Putamen (tissue), 1 donor: ENCODE measurements at places on chromosomes 7 and 10.

- no peak for DNase-seq
Observed at GRCh38 chr7:17506095-17506494, 207.6 kb downstream of the AHR start.

GRCh38 chr10:86372784-86373239, 6.2 kb upstream of the GRID1 start:
- DNase-seq = no peak

DNA sequence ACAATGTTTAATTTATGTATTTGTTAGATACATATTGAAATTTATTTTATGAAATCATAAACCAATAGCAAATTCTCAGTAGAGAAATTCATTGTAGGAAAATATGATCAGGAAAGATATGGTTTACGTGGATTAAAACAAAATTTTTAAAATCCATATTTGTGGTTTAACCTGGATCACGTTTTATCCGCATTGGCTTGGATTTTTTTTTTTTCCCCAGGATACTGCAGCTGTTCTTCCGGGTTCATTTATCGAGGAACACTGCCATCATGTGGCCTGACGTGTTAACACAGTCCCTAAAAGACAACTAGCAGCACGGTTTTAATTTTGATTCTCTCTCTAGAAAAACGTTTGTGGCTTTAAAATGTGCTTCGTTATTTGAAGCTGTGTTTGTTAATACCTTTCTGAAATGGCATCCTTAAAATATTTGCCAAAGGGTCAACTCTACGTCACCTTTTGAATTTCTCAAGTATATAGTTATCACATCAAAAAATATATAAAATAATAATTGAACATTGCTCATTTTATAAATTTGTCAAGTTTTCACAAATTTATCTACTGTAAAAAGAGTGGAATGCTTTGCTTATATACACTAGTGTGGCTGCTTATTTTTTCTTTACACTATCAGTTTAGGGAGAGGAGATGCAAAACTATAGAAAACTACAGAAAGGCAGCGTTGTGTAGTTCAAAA, 8.7 kb upstream of the ASB4 start:
- peak; percentile 78 for DNase-seq

DNA sequence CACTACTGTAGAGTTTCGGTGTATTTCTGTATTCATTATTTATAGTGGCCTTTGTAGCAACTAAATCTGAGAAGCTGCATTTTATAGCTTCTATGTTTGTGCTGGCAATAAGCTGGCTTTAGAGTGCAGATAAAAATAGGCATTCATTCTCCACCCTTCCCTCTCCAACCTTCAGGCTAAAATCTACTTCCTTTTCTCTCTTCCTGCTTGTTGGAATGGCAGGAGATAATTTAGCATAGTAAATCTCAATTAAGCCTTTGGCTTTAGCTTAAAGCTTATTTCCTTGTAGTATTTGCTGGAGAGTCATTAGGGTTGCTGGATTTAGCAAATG, 58.5 kb downstream of the CPVL start:
- DNase-seq = no peak

- DNase-seq = peak; percentile 34
Observed at GRCh38 chr10:110919971-110920881, 822 bp downstream of the SHOC2 start.

- DNase-seq = no peak
Observed at GRCh38 chr10:108204528-108205305, 1040.2 kb upstream of the SORCS1 start.

GRCh38 chr7:111357691-111358090, 204.6 kb downstream of the IMMP2L start:
- no peak for DNase-seq

DNA sequence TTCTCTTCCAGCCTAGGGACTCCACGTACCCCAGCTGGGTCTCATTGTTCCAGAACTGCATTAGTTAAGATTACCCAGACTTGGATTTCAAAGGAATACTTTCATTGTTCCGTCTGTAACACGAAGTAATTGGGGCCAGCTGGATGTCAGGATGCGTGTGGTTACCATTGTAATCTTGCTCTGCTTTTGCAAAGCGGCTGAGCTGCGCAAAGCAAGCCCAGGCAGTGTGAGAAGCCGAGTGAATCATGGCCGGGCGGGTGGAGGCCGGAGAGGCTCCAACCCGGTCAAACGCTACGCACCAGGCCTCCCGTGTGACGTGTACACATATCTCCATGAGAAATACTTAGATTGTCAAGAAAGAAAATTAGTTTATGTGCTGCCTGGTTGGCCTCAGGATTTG, 21.0 kb downstream of the LRRC17 start:
- DNase-seq = no peak

GRCh38 chr10:32882076-32882475, 76.0 kb downstream of the ITGB1 start:
- no peak for DNase-seq

GRCh38 chr10:123994417-123995081, 98.8 kb downstream of the CHST15 start:
- peak; percentile 60 for DNase-seq

DNA sequence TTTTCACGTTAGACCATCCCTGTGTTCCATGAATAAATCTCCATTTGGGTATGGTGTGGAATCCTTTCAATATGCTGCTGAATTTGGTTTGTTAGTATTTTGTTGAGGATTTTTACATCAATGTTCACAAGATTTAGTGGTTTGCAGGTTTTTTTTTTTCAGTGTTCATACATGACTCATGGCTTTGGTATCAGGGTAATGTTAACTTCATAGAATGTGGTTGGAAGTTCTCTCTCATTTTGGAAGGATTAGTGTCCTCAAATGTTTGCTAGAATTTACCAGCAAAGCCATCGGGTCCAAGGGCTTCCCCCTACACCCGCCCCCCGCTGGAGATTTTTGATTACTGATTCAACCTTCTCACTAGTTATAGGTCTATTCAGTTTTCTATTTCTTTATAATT, 398.0 kb downstream of the NXPH1 start:
- DNase-seq = no peak

DNA sequence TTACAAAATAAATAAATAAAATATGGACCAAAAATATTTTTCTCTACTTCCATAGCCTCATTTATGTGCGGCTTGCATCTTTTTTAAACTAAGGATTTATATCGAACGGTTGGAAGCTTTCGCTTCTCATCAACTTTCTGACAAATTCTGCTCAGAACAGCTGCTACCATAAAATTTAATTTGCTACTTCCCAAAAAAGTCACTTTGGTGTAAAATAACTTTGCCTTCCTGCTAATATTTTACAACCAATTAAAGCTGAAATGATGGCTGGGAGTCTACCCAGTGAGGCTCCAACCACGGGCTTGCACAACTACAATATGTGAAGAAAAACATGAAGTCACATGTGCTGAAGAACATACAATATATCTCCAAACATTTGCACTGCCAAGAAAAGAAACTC, 253.1 kb upstream of the NEBL start:
- DNase-seq = no peak

GRCh38 chr7:101189109-101189508, 9.0 kb upstream of the NAT16 start:
- no peak for DNase-seq

- DNase-seq = no peak
Observed at GRCh38 chr7:103130901-103131624, 17.8 kb downstream of the NAPEPLD start.

DNA sequence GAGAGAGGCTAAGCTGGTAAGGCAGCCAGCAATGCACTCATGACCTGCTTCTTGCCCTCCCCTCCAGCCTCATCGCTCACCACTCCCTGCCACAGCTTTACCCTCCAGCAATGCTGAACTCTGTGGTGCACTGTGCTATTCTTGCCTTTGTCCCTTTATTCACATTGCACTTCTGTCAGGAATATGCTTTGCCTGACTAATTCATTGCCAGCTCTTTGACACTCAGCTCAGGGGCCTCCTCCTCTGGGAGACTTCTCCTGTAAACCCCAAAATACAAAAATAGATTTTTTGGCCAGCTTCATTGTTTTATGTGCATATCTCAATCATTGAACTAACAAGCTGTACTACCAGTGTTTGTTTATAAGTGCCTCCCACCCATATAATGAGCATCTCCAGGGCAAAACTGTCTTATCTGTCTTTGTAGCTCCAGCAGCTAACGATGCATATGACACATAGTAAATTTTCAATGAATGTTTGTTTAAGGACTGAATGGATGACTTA, 8.2 kb downstream of the CNNM1 start:
- no peak for DNase-seq

DNA sequence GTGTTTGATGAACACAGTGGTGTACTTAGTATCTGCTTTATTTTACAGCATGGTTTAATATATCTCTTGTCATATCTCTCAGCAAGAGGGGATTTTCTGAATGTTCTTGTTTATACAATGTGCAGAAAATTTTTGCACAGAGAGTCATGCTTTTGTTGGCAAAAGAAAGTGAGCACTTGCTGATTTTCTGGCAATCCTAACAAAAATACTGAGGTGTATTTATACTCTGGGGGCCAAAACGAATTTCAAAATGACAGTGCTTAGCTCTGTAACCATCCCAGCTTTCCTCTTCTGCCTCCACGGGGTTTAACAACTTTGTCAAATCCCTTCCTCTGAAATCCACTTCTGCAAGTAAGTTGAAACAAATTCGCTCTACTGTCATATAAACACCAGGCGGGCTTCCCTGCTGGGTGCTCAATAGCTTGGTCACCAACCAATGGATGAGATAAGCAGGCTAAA, 169.2 kb downstream of the NOC3L start:
- no peak for DNase-seq

DNA sequence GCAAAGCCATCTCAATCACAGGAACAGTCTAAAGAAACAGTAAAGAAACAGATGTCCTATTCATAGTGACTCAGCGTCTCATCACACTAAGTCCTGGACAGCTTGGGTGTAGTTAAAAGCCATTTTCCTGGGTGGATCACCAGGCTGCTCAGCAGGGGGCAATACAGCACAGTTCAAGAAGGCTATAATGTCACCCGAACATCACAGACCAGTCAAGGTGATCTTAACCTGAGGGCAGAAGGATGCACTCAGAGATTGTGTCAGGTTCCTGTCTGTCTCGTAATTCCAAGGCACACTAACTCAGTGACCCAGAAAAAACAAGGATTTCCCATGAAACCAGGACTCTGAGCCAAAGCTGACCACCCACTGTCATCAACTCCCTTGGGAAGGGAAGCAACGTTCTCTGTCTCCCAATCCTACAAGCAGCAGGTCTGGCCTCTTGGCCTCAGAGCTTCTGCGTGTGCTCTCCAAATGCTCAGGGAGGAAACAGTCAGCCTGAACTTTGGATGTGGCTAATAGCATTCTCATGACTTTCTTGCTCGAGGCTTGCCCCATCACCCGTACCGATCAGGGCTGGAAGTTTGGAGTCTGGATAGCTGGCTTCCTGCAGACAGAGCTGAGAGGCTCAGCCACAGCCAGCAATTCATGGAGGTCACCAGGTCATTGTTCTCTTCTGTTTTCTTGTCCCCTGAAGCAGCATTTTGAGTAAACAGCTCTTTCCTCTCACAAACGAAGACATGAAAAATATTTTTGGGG, 90.4 kb upstream of the FAM171A1 start:
- DNase-seq = peak; percentile 14

DNA sequence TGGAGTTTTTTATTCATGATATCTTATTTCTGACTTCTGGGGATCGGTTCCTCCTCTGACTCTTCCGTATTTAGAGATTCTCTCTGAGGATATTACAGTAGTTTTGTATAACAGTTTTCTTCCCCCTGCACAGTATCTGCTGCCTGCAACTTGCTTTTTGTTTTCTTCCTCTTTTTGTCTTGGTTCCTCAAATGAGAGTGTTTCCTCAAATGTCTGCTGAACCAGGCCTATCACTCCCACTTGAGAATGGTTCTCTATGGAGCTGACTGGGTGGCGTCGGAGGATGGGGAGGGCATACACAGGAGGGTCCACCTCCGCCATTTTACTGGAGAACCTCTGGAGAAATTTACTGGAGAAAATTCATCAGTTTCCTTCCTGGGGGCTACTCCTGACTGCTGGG, 27.7 kb downstream of the ARHGAP22 start:
- DNase-seq = peak; percentile 42

DNA sequence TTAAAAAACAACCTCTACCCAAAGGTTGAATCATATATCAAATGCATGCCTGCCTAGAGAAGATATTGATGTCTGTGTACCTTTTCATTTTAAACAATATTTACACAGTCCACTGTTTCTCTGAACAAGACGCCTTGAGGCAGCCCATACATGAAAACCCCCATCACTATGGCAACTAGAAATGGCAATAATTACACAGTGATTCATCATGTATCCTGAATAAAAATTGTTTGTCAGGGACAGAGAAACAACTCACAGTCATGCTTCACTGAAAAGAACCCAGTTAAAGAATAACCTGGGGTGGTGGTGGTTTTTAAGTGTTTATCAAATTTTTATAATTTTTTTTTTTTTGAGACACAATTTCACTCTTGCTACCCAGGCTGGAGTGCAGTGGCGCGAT, 19.7 kb downstream of the DNAJC12 start:
- DNase-seq = no peak

- peak; percentile 11 for DNase-seq
Observed at GRCh38 chr10:5094265-5095205, at the start of gene AKR1C3. TSS of gene AKR1C3 (plus strand) at chr10:5094414. CDS start at chr10:5094445, 31 bp downstream.

- no peak for DNase-seq
Observed at GRCh38 chr10:47152861-47153349, 147.1 kb upstream of the GDF10 start.

GRCh38 chr7:85392326-85392725, 205.5 kb upstream of the SEMA3D start:
- DNase-seq = no peak
